ENCODE measurements at places on chromosomes 1 and 21.

DNA sequence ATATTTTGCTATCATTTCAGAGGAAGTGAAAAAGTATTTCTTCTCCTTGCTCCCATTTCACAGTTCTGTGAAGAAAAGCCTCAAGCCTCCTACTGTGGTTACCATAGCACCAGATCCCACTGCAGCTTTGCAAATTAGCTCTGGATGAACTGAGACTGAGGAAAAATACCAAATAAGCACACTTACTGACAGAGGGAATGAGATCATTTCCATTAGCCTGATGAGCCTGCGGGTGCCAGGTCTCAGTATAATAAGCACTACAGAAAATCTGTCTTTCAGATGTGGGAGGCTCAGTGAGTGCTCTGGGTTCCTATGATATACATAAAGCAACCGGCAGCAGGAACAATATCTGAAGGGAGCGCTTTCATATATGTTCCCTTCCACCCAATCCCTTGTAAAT lies 21.4 kb downstream of the XKR8 start:
- DNase-seq = peak; percentile 89

DNA sequence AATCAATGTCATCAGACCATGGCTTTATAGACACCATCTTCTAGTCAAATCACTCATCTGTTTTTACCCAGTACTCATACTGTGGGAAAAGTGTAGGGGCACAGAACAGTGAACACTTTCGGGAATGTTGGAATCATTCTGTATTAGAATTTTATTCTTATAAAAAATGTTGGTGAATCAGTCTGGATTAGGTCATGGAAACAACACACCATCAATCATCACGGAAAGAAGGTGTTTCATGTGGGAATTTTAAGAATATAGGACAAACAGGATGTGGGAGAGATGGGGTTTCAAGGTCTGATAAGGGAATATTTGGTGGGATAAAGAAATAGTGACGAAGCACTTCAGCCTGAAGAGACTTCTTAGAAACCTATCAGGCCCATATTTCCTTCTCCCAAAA lies 17.3 kb downstream of the GBP1 start:
- DNase-seq = no peak

- peak; percentile 40 for DNase-seq
Measured at GRCh38 chr1:100510451-100510850, 27.5 kb upstream of the GPR88 start.

DNA sequence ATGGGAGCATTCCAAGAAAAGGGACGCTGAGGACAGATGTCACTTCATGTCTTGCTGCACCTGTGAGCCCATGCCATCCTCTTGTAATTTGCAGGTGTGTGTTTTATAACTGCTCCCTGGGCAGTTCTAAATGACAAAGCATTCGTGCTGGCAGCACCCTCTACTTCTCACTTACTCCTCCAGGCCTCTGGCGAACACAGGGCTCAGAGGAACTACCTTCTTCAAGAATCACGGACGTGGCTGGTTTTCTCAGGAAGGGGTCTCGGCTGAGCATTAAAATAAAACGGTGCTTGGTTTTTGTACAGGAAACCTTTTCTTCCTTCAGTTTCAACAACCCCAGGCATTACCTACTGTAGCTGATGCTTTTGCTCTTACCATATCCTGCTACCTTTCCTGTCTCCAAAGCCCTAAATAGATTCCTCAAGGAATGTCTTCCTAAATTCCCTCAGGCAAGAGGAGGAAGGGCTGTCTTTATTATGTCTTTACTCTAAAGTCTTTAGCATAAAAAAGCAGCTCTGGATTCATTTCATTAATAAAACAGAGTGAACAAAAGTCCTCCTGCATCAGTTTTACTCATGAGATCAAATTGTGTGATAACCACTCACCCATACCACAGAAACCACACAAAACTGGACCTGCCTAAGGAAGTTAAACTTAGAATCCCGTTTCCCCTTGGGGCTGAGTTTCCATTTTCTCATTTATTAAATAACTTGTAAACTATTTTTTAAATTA lies 79.0 kb upstream of the MAP10 start:
- no peak for DNase-seq
